ENCODE measurements at places on chromosomes 2 and 18.

- no peak for DNase-seq
Observed at GRCh38 chr2:160584972-160585494, 91.4 kb upstream of the RBMS1 start.

GRCh38 chr2:33083699-33084387 lies 137.1 kb downstream of the LTBP1 start:
- no peak for DNase-seq

GRCh38 chr2:200845669-200846325 lies 18.7 kb downstream of the CLK1 start:
- no peak for DNase-seq

GRCh38 chr18:37390687-37391086 lies 174.9 kb downstream of the CELF4 start:
- no peak for DNase-seq

DNA sequence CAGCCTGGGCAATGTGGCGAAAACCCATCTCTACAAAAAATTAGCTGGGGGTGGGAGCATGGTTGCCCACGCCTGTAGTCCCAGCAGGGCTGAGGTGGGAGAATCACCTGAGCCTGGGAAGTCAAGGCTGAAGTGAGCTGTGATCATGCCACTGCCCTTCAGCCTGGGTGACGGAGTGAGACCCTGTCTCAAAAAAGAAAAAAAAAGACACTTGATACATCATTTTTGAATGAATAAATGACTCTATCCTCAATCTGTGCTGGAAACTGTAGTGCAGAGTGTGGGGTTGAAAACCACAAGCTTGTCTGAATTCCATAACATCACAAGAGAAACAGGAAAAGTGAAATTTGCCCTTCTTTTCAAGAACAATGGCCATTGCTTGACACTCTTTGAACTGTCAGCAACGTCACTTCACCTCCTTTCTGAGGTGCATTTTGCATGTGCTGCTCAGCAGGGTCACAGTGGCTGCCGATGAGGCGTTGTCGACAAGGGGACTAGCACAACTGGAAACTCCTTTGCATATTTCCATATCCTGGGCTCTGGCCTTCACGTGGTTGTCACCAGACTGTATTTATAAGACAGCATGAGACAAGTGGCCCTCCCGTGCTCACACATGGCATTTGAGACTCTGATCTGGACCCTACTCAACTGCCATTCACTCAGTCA lies 54.2 kb downstream of the DDX1 start:
- no peak for DNase-seq

- no peak for DNase-seq
Observed at GRCh38 chr2:105409717-105410116, 10.9 kb upstream of the FHL2 start.

- DNase-seq = peak; percentile 42
Observed at GRCh38 chr2:15177103-15177502, 384.0 kb downstream of the NBAS start.

GRCh38 chr2:216880509-216881184 lies 20.8 kb upstream of the TNP1 start:
- DNase-seq = no peak

DNA sequence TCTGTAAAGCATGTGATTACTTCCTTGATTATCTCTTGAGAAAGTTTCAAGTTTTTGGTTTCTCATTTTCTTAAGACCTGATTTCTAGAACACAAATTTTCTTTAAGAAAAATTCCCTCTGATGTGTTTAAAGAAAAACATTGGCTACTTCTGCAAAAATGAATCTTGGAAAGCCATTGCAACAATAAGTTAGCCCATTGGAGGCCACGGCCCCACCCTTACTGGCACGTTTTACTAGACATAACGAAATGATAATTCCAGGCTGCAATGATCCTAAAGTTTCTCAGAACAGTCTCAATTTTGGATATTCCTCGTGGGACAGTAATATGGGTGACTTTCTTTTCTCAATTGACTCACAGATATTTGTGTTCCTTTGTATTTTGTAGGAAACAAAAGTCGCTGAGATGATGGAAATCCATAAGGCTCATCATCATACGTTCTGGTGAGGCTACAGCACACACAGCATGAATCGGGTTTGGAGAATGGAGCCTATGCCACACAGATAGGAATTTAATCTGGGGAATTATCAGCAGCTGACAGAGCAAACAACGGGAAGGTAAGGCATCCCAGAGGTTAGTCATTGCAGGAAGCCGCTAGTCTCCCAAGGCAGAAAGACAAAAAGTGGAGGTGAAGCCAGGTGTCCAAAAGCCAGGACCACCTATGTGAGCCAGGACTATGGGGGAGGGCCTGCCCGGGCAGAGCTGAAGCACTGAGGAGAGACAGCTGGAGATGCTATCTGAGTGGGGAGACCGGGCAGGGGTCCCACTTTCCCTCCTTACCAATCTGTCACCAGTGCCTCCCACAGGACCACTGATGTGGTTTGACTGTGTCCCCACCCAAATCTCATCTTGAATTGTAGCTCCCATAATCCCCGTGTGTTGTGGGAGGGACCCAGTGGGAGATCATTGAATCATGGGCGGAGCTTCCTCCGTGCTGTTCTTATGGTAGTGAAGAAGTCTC lies 35.9 kb downstream of the SOWAHC start:
- no peak for DNase-seq

- DNase-seq = no peak
Observed at GRCh38 chr18:49651033-49651432, 89.2 kb downstream of the LIPG start.

DNA sequence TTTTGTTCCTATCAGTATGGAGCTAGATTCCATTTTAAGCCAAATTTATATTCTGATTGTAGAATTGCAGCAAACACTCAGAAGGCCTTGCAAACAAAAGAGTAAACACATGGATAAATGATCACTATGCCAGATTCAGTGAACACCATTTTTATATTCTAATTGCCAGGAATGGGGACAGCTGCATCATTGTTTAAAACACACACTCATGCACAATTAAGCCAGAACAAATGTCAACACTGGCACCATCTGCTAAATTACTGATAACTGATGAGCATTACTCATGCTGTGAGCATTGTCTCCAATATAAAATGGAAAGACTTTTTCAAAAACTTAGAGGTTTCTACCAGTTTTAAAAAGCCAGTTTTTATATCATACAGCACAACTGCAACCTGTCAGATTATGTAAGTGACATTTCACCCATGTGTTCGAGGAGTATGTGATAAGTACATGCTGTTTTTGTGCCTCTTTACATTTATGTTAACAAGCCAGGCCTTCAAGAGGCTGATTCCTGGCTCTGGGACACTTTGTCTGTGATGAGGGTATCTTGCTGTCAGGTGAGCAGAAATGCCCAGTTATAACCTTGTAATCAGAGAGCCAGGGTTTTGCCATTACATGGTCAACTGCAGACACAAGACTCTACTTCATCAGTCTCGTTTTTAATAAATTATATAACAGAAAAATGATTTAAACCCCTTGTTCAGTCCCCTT lies 4.4 kb upstream of the ST8SIA5 start:
- no peak for DNase-seq

- no peak for DNase-seq
Observed at GRCh38 chr2:168698969-168699368, 103.5 kb upstream of the NOSTRIN start.

DNA sequence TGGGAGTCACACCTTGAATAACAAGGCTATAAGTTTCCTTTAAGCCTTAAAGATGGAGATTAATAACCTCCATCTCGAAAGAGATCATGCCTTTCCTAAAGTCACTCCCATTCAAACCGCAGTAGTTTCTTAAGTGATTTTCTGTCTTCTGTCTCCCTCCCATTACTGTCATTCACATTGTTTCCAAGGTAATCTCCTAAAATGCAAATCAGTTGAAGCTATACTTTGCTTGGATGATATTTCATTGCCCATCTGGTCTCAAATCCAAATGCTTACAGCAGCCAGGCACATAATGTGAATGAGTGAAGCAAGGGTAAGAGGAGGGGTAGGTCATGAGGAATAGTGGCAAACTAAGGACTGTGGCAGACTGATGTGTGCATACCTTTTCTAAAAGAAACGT lies 116.4 kb downstream of the CCDC141 start:
- no peak for DNase-seq

GRCh38 chr2:199784512-199784911 lies 66.5 kb downstream of the FTCDNL1 start:
- no peak for DNase-seq

DNA sequence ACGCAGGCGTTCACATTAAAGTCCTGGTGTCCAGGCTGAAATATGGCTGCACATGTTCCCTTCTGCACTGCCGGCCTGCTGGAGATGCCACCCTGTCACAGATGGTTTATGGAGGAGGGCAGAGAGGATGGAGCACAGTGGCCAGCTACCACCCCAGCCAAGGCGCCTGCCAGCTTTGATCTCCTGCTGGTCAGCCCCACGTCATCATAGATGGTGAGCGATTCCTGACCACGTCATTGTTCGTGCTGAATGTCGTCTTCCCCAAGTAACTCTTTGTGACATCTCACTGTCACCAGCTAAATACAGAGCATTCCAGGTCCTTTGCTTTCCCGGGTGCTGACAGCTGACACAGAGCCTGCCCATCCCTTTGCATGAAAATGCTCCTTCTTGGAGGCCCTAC lies 248.3 kb downstream of the TTC32 start:
- DNase-seq = no peak

DNA sequence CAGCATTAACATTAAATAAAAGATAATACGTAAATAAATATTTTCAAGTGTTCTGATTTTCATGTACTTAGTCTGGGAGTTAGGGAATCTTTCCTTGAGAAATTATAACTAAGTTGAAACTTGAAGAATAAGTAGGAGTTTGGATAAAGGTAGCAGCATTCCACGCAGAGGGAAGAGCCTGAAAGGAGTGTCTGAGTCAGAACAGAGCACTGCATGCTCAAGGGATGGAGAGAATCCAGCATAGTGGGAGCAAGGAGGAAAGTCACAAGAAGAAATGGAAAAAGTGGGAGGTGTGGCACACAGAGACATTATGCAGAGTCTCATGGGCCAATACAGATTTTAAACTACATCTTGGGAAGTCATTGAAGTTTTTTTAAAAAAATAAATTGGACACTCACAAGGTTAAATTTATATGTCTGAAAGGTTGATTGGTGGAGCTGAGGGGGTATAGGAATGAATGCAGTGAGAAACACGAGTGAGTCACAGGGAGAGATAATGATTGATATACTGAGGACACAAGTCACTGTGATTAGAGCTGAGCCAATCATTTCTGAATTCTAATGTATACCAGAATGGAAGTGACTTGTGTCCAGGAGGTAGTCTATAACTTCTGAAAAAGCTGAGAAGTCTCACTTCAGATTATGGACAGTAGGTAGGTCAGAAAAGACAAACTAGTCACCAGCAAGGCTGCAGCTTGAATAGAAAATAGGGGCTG lies 66.9 kb downstream of the ICOS start:
- DNase-seq = no peak

DNA sequence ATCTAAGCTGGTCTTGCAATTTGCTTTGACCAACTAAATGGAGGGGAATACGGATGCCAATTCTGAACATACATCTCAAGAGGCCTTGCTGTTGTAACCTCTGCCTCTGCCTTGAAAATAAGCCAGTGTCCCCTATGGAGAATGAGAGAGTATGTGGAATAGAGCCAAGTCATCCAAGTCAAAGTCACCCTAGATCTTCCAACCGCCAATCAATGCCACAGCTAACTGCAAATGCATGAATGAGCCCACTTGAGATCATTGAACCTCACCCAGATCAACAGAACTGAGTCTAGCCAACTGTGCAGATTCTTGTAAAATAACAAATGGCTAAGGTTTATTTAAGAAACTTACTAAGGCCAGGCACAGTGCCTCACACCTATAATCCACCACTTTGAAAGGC lies 139.8 kb upstream of the TANK start:
- no peak for DNase-seq

- no peak for DNase-seq
Observed at GRCh38 chr18:42029092-42029491, 74.1 kb downstream of the PIK3C3 start.

- DNase-seq = no peak
Observed at GRCh38 chr2:50863218-50863617, 168.7 kb downstream of the NRXN1 start.

GRCh38 chr2:37829202-37829601 lies 95.9 kb upstream of the RMDN2 start:
- peak; percentile 38 for DNase-seq

GRCh38 chr2:183666031-183666430 lies 541.8 kb downstream of the NUP35 start:
- DNase-seq = no peak

DNA sequence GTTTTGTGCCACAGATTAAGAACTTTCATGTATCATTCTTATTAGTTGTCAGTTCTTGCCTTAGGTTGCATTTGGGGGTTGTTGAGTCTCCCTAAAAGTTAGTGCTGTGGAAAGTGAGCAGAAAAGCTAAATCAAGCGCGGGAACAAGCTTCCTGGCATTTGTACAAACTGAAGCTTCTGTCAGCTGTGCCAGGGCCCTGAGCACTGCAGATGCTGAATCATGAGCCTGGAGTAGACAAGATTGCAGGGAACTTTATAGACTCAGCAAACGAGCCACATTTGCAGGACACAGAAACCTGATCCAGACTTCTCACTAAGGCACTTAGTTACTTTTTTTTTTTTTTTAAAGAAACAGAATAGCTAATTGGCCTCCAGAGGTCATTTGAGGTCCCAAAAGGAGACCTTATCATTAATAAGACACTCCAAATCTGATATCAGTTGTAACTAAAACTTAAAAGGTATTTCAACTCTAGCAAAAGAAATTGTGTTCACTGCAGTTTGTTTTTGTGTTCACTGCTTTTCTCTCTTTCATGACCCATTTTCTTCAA lies 88.7 kb downstream of the ADAM23 start:
- DNase-seq = no peak

- peak; percentile 1 for DNase-seq
Observed at GRCh38 chr2:239245107-239245506, 155.7 kb downstream of the HDAC4 start.

DNA sequence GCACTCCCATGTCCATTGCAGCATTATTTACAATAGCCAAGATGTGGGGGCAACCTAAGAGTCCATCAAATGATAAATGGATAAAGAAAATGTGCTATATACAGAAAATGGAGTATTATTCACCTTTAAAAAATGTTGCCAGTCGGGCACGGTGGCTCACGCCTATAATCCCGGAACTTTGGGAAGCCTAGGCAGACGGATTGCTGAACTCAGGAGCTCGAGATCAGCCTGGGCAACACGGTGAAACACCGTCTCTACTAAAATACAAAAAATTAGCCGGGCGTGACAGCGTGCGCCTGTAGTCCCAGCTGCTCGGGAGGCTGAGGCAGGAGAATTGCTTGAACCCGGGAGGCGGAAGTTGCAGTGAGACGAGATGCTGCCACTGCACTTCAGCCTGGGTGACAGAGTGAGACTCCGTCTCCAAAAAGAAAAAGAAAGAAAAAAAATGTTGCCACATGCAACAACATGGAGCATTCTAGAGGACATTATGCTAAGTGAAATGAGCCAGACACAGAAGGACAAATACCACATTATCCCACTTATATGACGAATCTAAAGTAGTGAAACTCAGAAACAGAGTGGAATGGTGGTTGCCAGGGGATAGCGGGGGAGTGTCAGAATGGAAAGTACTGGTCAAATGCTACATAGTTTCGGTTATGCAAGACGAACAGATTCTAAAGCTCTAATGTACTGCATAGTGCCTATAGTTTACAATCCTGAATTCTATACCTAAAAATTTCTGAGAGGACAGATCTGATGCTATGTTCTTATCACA lies 1385.6 kb upstream of the TMEFF2 start:
- no peak for DNase-seq

GRCh38 chr18:21458310-21458709 lies 142.2 kb downstream of the ESCO1 start:
- DNase-seq = no peak
